ENCODE measurements at places on chromosomes 11 and 22. TPM values are rescaled to one million over a fixed set of nuclear protein-coding genes. Genes with fewer than 3 reads are reported as not detected.
A peak's percentile ranks its signal among the peaks of the same experiment; 100 is the strongest.

DNA sequence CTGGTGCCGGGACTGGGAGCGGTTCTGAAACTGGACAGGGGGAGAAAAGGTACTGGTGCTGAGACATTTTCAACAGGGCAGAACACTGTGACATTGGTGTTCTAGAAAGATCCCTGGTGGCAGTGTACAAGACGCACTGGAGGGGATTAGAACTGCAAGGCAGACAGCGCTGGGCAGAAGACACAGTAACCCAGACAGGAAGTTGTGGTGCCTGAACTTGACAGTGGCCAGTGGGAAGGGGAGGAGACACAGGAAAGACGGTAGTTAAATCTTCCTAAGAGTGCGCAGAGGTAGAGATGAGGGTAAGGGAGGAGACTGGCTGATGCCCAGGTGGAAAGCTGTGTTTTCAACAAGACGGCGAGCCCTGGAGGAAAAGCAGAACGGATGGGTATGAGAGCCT lies 24.5 kb downstream of the FAM227A start:
- DNase-seq, result no peak

DNA sequence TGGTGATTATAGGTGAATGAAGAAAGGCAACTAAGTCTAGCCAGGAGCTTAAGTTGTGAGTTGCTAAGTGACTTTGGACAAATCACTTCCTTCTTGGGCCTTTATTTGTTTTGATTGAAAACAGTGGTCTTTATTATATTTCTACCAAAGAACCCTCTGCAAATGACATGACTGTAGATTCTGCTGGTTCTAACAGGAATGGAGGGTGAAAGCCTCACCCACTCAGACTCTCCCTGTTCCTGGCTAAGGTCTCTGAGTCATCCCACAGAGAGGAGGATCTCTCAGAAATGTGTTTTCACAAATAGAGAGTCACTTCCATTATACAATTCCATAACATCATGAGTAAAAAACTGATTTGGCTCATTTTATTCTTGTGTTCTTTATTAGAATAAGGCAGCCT lies 583.9 kb upstream of the LRRC4C start:
- no peak for DNase-seq

GRCh38 chr22:37681556-37682049 lies 4.5 kb upstream of the NOL12 start:
- peak; percentile 58 for DNase-seq

- no peak for DNase-seq
Observed at GRCh38 chr11:74950374-74950969, 1.4 kb downstream of the SPCS2 start.

DNA sequence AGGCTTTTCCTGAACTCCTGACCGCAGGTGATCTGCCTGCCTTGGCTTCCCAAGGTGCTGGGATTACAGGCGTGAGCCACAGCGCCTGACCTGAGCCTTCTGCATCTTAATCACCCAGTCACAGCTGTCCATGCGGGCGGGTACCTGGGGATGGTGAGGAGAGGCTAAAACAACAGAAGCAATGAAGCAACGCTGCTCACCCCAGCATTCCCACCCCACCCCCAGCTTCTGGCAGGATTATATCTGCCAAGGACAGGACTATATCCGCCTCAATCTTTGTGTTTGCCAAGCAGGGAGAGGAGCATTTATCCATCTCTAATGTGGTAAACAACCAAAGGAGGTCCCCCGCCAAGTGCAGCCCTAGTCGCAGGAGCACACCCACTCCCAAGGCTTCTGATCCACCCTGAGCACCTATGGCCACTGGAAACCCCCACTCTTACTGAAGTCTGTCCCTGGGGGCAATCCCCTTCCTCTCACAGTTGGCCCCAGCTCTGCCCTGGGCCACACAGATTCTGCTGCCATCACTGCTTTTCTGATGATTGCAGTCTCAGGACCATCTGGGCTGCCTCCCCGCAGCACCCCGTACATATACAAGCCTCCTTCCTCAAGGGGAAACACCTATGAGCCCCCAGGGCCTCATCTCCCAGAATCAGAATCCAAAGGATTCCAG lies 8.8 kb upstream of the LGALS2 start:
- DNase-seq, result no peak

DNA sequence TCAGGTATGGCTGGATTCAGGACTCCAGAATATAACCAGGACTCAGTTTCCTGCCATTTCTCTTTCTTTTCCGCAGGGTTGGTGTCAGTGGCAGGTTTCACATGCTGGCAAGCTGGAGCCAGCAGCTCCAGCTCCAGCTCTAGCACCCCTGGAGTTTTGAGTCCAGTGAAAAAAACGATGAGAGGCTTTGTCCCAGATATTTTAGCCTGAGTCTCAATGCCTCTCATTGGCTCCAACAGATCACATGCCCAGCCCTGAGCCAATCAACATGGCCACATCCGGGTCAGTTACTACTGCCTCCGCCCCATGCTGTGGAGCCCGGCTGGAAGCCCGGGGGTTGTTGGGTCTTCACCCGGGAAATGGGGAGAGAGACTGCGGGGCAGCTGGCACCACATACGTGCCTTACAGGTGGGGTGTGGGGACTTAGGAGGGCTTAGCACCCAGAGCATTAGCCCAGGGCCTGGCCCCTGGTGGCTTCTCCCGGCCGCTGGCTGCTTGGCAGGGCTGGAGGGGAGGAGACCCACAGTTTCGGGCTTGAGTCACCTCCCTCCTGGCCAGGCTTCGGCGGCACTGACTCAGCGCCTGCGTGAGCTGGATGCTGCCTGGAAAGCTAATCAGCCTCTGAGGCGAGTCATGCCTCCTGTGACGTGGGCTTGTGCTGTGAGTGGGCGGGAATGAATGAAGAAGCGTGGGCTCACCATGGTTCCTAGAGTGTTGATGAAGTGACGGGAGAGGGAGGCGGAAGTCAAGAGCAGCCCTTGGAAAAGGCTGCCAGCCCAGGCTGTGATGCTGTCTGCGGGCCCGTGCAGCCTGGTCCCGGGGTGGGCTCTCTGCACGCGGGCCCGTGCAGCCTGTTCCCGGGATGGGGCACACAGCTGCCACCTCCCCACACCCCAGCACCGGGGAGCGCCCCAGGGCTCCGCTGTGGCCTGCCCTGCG lies 15.3 kb upstream of the MRTFA start:
- peak; percentile 75 for DNase-seq

DNA sequence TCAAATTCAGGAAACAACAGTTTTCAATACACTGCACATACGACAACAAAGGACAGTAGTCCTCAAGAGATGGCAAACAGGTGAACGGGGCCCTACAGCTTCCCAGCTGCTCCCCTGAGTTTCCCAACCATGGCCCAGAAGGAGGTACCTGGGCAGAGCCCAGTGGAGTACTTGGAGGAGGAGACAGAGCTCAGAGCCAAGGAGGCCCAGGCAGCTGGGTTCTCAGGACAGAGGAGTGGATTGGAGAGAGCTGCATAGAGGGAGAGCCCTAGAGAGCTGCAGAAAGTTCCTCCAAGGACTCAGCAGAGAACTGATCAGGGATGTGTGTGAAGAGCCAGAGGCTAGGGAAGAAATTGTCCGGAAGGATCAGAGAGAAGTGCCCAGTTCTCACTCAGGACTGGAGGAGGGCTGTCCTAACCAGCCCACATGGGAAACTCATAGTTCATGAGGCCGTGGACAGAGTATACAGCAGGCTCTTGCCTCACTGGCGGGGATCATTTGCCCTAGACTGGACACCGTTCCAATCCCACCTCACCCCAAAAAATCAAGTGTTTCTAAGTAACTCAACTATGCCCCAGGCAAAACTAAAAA lies 7.6 kb upstream of the ASCL2 start:
- DNase-seq, result no peak

TESMIN gene
- 47.6 TPM for total RNA-seq

DNA sequence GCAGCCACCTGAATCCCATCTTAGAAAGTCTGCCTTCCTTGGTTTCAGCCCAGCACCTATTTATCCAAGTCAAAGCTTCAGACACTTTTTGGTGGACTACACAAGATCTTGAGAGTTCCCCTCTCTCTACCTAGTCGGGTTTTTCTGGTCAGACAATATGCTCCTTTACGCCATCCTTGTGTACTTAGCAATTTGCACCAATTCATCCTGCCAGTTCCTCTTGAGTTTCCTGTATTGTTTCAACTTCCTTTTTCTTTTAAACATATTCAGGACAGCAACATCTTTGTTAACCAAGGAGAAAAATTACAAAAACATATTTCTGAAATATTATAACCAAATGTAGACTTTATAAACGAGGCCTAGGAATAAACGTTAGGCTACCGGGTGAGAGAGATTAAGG lies 368.2 kb upstream of the CADM1 start:
- no peak for DNase-seq

OR2AT4 gene
- not detected for total RNA-seq

FGF19 gene
- not detected for total RNA-seq

PLEKHB1 gene
- total RNA-seq, result 6.6 TPM

GRCh38 chr22:32020117-32020516 lies 22.9 kb upstream of the SLC5A1 start:
- DNase-seq, result peak; percentile 12

PIM3 gene
- 58.2 TPM for total RNA-seq

GRCh38 chr11:128525411-128526243 lies 61.7 kb downstream of the ETS1 start:
- no peak for DNase-seq

OR6T1 gene
- not detected for total RNA-seq

IGF2 gene
- total RNA-seq, result 14.5 TPM

DNA sequence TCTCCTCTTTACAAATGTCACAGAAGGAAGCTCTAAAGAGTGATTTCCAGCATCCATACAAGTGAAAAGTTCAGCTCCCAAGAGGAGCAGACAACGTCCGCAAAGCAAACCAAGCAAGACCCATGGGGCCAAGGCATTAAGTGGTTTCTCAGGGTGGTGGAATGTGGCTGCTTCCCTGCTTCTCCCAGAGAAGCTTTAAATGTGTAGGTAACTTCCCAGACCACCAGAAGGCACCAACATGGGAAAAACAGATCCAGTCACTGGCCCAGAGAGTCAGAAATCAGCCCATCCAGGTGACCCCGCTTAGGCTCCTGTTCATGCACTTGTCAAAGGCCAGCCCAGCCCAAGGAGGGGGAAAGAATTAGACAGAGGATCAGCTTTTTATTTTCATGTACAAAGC lies 13.3 kb upstream of the PHF21A start:
- no peak for DNase-seq

DNA sequence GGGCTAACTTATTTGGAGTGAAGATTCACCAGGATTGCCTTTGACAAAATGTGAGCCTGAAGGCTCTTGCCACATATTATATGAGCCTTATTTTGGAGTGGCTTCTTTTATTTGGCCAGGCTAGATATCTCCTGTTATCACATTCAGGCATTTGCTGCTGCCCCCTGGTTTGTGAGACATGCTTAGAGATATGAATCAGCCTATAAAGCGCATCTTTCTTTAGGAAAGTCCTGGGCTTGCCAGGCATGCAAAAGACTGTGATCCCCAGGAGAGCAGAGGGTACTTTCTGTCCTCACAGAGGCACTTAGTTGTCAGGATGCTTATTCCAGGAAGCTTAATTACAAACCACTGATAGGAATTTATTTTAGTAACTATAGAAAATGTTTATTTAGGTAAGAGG lies 333.3 kb downstream of the FAT3 start:
- no peak for DNase-seq

GRCh38 chr11:69102732-69103615 lies 52.8 kb upstream of the SMIM38 start:
- DNase-seq, result no peak

GRCh38 chr11:134756811-134757540 lies 344.9 kb upstream of the B3GAT1 start:
- DNase-seq, result no peak

- no peak for DNase-seq
Observed at GRCh38 chr22:40331706-40332105, 14.6 kb upstream of the ADSL start.

DNA sequence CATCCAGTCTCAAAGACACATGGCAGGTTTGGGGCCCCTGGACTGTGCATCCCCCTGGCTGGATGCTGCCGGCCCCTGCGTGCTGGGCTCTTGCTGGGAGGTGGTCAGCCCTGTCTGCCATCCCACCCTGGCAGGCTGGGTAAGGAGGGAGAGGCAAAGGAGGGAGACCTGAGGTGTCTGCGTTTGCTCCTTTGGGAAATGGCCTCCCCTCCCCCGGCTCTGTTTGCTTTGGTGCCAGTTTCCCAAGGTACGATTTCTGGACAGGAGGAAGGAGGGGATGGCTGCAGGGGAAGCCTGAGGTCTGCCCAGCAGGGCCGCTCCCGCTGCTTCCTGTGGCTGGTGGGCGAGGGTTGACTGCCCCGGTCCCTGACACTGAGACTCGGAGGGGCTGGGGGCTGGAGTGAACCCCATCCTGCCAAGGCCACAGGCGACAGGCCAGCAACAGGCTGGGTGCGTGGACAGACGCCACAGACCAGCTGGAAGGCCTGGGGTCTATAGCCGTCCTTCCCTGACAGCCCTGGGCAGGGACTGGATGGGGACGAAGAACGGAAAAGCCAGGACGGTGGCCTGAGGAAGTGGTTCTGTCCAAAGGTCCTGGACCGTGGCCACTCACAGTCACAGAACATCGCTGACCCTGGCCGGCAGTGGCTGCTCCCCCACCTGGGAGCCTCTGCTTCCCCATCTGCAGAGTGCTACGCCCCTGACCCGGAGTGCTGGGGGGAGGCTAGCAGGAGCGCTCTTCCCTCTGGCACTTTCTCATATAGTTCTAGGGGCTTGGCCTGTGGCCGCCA lies 38.0 kb downstream of the OSBPL5 start:
- DNase-seq, result no peak

DNA sequence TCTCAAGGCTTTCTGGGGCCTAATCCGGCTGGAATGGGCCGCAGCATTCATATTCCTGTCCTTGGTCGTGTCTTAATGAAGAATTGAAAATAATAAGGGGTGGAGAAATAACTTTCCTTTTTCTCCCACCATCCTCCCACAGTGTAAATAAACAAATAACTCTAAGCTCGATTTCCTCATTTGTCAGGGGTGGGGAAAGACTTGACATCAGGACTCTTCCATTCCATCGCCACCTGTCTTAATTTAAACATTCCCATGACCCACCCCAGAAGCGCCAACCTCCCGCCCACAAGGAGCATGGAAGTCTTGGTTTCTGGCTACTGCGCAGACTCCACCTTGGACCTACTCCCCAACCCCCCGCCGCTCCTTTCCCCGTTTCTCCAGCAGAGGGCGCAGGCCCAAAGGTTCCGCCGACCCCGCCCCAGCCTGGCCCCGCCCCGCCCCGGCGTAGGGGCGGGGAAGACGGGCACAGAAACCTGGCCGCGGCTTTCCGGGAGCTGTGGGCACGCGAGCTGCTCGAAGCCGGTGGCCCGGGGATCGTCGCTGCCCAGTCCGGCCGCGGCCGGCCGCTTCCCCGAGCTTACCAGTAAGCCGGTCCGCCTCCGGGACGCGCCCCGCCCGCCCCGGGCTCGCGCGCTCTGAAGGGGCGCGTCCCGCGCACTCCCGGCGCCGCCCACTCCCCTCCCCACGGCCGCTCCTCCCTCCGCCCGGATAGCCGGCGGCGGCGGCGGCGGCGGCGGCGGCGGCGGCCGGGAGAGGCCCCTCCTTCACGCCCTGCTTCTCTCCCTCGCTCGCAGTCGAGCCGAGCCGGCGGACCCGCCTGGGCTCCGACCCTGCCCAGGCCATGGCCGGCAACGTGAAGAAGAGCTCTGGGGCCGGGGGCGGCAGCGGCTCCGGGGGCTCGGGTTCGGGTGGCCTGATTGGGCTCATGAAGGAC lies at the start of gene CBL:
TSS of gene CBL (plus strand) at position 766 of the 937 bp plus-strand sequence. CDS start at position 845, 79 bp downstream.
- DNase-seq, result peak; percentile 81

Data from Panc1 (cell line).